ENCODE measurements at places on chromosomes 7 and 10. TPM values are rescaled to one million over a fixed set of nuclear protein-coding genes. Genes with fewer than 3 reads are reported as not detected.

CNOT4 gene
- total RNA-seq, result 10.5 TPM

CFAP70 gene
- total RNA-seq, result 0.07 TPM

CYP26C1 gene
- not detected for total RNA-seq

GPER1 gene
- total RNA-seq, result 1.0 TPM

GPR85 gene
- not detected for total RNA-seq

Measured in A549 treated with Mapracorat at 1 μM for 4 hours (cell line).